Activated naive CD4-positive, alpha-beta T cell treated with anti-CD3 and anti-CD28 coated beads, Interleukin-2, amount 50 U/mL, for 16 hours (primary cell): ENCODE measurements at places on chromosomes 6 and 20.

DNA sequence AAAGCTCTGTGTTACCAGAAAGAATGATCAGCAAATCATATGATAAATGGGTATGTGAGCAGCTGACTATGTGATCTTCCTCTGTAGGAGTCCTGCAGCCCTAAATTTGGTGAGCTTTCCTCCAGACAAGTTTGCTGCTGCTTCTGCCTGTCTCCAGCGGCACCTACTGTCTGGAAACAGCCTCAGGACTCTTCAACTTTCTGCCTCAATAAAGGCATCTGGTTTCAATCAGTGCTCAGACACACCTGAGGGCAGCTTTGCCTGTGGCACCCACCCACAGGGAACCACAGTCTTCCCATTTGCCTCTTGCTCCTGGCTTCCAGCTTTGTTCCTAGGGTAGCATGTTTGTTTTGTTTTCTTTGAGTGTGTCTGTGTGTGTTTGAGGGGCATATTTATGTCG lies 727.9 kb upstream of the MAN1A1 start:
- no peak for DNase-seq

DNA sequence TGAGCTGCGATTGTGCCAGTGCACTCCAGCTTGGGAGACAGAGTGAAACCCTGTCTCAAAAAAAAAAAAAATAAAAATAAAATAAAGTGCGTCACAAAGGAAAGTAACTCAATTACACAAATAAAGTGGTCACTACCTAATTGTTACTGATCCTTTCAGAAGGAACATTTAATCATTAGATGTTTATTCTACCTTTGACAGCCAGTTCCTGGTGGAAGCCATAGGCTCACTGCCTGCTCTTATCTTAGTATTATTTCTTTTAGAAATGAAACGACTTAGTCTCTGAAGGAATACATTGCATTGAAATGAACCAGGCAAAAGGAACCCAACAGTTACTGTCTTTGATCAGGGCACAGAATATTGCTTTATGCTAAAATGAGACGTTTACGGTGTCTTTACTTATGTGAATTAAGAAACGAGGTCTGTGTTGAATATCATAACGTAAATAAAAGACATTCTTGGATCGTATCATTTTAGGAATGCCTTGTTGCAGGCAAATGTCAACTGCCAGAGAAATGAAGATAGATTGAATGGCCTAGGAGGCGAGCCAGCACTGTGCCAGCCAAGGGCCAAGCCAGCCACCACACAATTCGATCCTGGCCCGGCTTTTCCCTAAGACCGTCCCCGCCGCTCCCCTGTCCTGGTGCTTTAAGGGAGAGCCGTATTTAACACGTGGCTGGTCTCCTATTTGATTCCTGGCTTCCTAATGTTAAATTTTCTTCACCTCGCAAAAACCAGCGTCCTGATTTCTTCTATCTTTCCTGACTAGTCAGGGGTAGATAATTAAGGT lies 136.7 kb upstream of the GMDS start:
- no peak for DNase-seq

GRCh38 chr6:108464418-108465097 lies 96.2 kb upstream of the FOXO3 start:
- no peak for DNase-seq

DNA sequence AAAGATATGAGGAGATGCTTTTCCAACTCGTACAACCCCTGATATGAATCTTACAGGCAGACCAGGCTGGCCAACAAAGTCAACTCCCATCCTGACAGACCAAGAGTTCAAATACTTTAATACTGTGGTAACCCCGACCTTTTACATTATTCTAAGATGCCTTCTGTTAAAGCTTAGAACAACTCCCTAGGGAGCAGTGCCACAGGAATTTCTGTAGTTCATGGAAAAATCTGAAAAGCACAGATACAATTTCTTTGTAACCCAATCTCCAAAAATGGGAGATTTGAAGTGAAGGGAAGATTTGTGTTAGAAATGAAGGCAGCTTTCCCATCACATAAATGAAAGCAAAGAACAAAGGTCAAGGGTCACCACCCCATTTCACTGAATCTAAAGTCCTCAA lies 151.3 kb upstream of the BEND6 start:
- no peak for DNase-seq

DNA sequence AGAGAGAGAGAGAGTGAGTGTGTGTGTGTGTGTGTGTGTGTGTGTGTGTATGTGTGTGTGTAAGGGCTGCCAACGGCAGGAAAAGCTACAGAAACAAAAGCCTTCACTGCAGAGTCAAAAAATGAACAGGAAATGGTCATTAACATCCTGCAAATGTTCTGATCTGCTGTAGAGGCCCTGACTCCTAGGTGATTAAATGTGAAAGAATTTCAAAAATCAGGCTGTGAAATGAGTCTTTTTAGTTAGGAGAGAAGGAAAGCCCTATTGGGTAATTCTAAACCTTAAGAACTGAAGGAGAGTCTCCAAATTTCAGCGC lies 166.5 kb upstream of the MYLIP start:
- DNase-seq: no peak
